Activated CD4-positive, alpha-beta T cell treated with anti-CD3 and anti-CD28 coated beads, Interleukin-2, amount 10 ng/mL, durations not matched to agents 24 days and 14 days (primary cell): ENCODE measurements at places on chromosomes 11 and 22. TPM values are rescaled to one million over a fixed set of nuclear protein-coding genes. Genes with fewer than 3 reads are reported as not detected.

Gene PRR33
- not detected in 2 replicates for total RNA-seq

Gene CD248
- not detected in 2 replicates for total RNA-seq

Gene MYBPC3
- not detected in 2 replicates for total RNA-seq

Gene CARD16
- 7.2 and 9.0 TPM in 2 replicates for total RNA-seq

Gene CD3D
- total RNA-seq = 381 and 400 TPM in 2 replicates

Gene RIMBP3C
- total RNA-seq = 0.19 and 0.26 TPM in 2 replicates

Gene TTLL12
- 118 TPM in 2 replicates for total RNA-seq

Gene PRAME
- total RNA-seq = not detected in 2 replicates

Gene PHOX2A
- not detected in 2 replicates for total RNA-seq

Gene IRF7
- 42.8 and 45.3 TPM in 2 replicates for total RNA-seq

Gene POTEH
- total RNA-seq = not detected in 2 replicates

Gene OR4A5
- not detected in 2 replicates for total RNA-seq

Gene CHKB
- 83.2 and 84.7 TPM in 2 replicates for total RNA-seq

Gene LDHAL6A
- total RNA-seq = not detected in 2 replicates

Gene MTMR2
- 37.5 and 38.4 TPM in 2 replicates for total RNA-seq

Gene CCDC15
- total RNA-seq = 4.1 and 4.5 TPM in 2 replicates

Gene OR2D3
- not detected in 2 replicates for total RNA-seq

Gene GAB4
- not detected in 2 replicates for total RNA-seq

Gene ST14
- 0.14 TPM in 1 of 2 replicates, not detected in the other for total RNA-seq

Gene HORMAD2
- total RNA-seq = not detected in 2 replicates

Gene SCN3B
- not detected in 2 replicates for total RNA-seq

Gene MCM5
- total RNA-seq = 334 and 343 TPM in 2 replicates

Gene SMC1B
- total RNA-seq = 0.56 and 0.59 TPM in 2 replicates

Gene INPP5J
- 0.07 and 0.26 TPM in 2 replicates for total RNA-seq

Gene MED15
- total RNA-seq = 113 and 117 TPM in 2 replicates

Gene BID
- total RNA-seq = 17.8 and 18.0 TPM in 2 replicates

Gene P2RX6
- not detected in 2 replicates for total RNA-seq

Gene SLC29A2
- 17.4 and 18.9 TPM in 2 replicates for total RNA-seq

Gene HOATZ
- not detected in 2 replicates for total RNA-seq

Gene UPK3A
- total RNA-seq = not detected in 2 replicates

Gene DKK3
- not detected in 2 replicates for total RNA-seq

Gene GVQW3
- total RNA-seq = 3.7 and 4.3 TPM in 2 replicates

Gene BACE1-AS
- total RNA-seq = 5.5 and 5.8 TPM in 2 replicates

Gene CARD18
- not detected in 2 replicates for total RNA-seq

Gene ANGPTL5
- total RNA-seq = not detected in 2 replicates

Gene TST
- 5.2 and 5.8 TPM in 2 replicates for total RNA-seq

Gene PVALB
- total RNA-seq = not detected in 2 replicates

Gene SCN2B
- 0.02 and 0.05 TPM in 2 replicates for total RNA-seq

Gene CRYBB2
- total RNA-seq = not detected in 2 replicates
